ENCODE measurements at places on chromosomes 3 and 15.

GRCh38 chr3:197241173-197241572, 57.2 kb downstream of the DLG1 start:
- no peak for DNase-seq

DNA sequence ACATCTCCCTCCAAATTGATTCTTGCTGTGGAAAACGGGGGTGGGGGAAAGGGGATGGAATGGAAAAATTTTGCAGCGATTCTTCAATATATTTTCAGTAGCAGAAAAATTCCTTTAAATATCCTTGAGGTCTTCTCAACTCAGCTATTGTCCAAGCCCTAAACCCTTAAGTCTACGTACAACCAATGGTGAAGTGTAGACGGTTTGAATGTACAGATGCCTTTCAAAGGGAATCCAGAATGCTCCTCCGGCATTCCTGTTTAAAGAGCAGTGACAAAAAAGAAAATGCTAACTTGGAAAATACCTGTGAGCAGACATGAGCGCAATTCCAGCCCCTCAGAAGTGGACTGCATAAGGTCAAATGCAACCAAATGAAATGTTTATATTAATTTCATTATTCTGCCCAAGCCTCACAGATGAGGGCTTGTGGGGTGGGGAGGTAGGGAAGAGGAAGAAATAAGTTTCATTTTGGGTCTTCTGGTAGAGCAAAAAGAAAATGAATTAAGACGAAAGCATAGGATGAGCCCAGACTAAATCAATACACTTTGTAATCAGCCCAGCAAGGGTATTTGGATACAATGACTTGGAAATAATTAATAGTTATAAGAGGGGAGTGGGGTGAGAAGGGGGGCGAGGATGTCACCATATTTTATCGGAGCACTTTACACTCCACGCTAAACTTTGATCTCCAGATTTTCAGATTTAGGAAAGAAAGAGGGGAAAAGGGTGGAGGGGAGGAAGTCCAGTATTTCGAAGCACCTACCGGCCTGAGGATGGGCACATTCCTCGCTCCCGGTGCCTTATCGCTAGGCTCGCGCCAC, 2.7 kb downstream of the FOXP1 start:
- DNase-seq = no peak

DNA sequence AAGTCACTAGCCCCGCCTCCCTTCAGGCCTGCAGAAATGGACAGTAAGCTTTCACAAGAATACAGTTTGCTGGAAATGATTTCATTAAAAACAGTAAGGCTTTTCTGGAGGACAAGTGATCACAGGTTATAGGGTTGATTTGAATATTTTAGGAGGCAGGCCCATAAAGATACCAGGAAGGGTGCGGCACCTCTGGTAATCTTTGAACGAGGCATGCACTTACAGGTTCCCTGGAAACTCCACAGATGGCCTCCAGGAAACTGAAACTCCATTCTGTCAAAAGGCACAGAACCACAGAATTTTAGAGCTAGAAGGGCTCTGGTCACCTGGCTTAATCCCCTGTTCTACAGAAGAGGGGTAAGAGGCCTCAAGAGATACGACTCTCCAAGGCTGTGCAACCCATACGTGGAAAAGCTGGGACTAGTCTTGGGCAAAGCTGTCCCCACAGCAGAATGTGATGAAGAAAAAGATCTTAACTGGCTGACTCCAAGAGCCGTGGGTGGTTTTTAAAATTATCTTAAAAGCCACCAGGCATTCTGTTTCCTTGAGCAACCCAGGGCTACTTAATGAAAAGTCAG, 1.2 kb downstream of the STARD5 start:
- no peak for DNase-seq

GRCh38 chr15:82680200-82681102, 29.2 kb downstream of the AP3B2 start:
- peak; percentile 84 for DNase-seq

DNA sequence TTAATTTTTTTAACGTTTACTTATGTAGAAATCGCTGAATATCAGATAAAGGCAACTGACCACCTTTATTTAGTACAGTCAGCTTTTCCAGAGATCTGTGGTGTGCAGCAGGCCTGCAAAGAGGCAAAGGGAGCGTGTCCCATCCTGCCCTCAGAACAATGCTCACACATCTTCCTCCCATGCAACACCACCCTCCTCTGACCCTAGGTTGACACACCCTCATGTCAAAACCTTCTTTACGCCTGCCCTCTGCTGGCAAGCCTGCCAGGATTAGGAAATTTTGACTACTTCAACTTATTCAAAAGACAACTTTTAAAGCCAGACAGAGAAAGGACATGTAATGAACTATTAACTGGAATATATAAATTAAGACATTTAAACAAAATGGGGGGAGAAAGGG, 513.7 kb downstream of the FOXP1 start:
- peak; percentile 63 for DNase-seq

- DNase-seq = no peak
Measured at GRCh38 chr3:15011174-15011573, 53.9 kb downstream of the MRPS25 start.

DNA sequence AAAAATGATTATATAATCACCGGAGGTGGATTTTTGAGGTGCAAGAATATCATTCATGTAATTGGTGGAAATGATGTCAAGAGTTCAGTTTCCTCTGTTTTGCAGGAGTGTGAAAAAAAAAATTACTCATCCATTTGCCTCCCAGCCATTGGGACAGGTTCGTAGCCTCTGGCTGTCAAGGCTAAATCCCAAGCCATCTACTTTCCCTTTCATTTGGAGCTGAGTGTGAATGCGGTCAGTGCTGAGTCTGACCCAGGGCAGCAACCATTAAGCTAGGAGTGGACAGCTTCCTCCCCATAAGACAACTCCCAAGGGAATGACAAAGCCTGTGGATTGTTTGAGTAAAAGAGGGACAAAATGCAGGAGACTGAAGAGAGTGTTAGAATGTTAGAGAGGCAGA, 33.6 kb downstream of the PARP14 start:
- no peak for DNase-seq

GRCh38 chr3:37255990-37256308, 81.6 kb upstream of the LRRFIP2 start:
- no peak for DNase-seq

DNA sequence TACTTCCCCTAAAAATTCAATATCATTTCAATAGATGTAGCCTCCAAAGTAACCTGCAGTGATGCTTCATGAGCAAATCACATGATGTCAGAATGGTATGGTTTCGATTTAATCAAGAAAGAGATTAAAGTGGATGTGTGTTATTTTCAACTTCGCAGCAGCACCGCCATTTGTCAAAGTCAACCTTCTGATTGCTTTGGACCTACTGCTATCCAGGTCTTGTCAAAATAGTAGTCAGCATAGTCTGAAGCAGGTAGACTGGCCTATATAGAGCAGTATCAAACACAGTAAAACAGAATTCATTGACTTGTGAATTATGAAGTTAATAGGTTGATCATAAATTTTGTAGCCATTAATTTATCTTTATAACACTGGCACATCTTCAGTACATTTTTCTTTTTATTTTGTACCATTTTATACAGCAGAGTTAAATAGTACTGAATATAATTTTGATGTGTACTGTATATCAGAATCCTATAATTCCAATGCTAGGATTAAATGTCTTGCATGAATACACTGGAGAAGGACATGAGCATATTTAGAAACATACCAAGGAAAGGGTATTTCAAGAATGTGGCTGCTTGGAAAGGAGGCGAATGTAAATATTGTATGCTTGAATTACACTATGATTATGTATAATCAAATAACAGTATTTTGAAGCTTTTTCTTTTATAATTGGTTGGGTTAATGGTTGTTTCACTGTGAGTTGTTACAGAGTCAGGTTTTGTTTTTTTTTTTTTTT, 79.6 kb downstream of the CDIN1 start:
- DNase-seq = no peak

GRCh38 chr15:60713119-60714084, 234.5 kb upstream of the ICE2 start:
- no peak for DNase-seq

DNA sequence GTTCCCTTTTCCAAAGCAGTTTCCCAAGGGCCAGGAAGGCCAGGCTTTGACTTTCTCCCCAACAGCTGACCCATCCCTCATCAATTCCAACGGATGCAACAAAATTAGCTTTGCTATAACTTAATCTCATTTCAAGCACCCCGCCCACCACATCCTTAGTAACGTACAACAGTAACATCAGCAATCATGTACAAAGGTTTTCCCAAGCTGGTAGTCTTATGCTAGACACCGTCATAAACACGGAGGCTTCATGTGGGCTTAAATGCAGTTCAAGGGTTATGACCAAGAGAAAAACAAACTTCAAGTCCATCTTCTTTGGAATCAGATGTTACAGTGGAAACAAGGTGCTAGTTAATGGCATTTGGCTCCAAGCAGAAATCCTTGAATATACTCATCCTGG, 66.6 kb downstream of the EOMES start:
- no peak for DNase-seq

DNA sequence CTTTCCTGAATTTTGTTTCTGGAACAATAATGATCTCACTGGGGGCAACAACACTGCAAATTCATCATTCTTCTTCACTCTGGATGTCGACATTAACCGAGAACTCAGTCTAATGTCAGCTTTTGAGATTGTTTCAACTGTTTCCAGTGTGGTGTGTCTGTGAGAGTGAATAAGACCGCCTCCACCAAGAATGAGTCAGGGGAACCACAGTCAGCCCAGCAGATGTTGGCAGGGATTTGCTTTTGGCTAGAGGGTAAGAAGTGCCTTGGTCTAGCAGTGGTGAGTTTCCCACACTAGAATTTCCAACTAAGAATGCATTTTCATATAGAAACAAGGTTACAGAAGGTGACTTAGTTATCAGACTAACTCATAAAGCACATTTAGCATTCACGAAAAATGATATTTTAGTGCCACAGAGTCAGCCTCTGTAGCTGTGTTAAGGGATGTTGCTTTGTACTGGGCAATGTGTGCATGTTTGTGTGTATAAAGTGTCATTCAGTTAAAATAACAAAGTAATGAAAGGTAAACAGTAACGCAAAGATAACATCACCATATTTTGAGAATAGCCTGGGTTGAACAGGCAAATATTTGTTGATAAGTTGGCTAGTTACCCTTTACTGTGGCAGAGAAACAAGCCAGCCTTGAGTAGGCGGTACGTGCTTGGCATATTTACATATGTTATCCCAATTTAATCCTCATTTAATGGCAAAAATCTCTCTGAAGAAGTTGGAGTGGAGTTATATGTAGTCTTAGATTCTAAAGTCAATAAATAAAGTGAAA, 33.8 kb downstream of the DRD3 start:
- no peak for DNase-seq

DNA sequence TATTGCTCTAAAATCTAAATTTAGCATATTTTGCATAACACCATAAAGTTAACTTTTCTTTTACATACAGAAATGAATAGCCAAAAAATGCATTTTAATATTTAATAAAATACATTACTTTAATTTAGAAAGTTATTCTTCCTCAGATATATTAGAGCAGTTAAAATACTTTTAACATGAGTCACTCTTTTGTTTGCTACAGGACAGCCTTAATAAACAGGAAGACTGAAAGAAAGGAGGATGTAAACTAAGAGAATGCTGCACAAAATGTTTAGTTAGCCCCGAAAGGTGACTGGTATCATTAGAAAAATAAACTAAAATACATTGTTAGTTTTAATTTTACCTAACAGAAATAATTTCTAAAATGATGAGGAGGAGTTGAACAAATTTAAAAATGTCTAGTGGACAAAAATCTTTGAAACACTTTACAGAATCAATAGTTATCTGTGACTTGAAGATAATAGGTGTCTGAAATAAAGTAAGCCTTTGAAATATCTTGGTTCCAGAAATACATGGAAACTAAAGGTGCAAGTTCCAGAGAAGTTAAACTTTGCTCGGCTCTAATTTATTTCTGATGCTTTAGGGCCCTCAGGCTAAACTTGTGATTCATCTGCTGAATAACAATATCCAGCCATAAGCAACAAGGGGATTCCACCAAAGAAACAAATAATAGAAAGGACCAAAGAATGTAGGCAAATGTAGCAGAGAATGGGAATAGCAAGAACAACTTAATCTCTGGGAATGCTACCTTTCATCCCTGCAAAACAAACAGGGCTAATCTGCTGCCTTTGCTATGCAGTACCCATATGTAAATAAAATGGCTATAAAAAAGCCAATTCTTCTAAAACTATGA, 138.3 kb upstream of the UBP1 start:
- no peak for DNase-seq

- DNase-seq = no peak
Measured at GRCh38 chr3:12931273-12931905, 90.0 kb upstream of the RPL32 start.

DNA sequence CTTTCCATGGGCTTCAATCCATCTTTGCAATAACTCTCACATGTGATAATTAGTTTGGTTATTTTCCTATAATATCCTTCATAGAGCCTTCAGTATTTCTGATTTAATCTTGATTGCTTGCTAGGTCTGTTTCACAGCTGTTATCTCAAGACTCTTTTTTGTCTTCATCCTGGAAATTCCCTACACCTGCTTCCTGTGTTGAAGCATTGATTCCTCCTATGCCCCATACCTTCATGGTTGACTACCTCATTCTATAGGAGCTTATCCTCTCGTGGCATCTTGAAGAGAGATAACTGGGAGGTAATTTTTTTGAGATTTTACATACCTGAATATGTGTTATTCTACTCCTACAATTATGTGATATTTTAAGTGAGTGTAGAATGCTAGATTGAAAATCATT, 26.7 kb downstream of the PIK3CA start:
- DNase-seq = no peak

GRCh38 chr3:111336511-111336910, 205.5 kb upstream of the CD96 start:
- DNase-seq = no peak
